ENCODE measurements at places on chromosomes 3 and 15.

DNA sequence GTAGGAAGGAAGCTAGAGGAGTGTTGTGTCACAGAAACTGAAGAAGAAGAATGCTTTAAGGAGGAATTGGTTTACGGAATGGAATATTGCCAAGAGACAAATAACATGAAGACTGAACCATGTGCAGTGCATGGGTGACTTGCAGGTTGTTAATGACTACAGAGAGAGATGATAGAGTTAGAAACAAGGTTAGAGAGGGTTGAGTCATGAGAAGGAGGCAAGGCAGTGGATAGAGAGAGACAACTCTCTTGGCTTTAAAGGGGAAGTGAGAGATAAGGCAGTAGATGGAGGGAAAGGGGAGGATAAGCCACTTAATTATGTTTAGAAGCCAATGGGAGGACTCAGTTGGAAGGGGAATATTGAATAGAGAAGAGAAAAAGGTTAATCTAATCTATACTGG lies 119.3 kb upstream of the CCNL1 start:
- no peak for DNase-seq

DNA sequence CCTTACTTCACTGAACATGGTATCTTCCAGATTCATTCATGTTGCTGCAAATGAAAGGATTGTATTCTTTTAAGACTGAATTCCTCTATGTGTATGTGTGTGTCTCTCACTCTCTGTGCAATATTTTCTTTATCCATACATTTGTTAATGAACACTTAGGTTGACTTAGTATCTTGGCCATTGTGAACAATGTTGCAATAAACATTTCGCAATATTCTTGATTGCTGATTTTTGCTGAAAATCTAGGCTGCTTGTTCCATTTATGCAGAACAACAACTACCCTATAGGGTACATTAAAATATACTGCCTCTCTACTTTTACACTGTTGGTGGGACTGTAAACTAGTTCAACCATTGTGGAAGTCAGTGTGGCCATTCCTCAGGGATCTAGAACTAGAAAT lies 732.4 kb downstream of the CADM2 start:
- no peak for DNase-seq

DNA sequence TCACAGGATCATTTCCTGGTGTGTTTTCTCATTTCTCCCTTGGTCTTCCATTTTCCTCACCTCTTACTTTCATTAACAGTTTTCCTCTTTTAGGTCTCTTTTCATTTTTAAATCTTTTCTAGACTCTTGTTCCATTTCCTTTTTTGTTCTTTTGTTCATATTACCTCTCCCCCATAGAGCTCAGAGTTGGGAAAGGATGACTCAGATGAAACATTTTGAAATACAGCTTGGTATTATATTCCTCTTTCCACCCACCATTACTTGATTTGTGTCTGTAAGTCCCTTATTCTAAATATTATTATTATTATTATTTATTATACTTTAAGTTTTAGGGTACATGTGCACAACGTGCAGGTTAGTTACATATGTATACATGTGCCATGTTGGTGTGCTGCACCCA lies 153.1 kb downstream of the VGLL3 start:
- DNase-seq: no peak

GRCh38 chr3:196016485-196016884 lies 65.4 kb downstream of the TFRC start:
- DNase-seq: no peak

DNA sequence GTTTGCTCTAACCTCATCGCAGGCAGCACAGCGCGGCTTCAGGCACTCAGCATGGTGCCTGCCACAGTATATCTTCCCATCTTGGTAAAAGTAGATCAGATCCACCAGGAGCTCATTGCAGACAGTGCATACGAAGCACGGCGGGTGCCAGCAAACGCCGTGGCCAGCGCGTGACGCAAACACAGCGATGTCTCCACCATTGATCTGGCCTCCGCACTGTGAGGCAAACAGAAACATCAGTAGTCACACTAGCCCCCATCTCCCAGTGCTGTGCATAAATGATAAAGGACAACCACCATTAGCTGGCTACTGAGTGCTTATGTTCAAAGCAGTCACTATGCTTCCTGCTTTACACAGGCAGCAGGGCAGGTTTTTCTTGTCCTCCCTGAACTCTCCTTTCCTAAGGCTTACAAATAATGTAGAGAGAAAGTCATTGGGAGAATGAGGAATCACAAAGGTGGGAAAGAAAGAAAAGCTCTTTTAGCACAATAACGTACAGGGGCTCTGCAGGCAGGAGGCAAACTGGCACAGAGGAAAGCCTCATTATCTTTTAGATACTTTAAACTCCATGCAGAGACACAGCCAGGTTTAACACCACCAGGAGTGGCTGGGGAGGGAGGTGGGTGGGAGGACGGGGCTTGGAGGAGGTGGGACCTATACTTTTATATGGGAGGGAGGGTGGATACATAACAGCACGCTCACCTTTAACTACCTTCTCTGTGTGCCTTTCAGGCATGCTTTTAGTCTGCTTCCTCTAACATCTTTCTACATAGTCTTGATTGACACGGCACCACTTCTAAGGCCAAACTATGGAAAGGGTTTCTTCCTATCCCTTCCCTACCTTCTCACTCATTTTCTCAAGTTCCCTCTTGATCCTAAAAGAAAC lies 67.9 kb downstream of the PRICKLE2 start:
- no peak for DNase-seq

DNA sequence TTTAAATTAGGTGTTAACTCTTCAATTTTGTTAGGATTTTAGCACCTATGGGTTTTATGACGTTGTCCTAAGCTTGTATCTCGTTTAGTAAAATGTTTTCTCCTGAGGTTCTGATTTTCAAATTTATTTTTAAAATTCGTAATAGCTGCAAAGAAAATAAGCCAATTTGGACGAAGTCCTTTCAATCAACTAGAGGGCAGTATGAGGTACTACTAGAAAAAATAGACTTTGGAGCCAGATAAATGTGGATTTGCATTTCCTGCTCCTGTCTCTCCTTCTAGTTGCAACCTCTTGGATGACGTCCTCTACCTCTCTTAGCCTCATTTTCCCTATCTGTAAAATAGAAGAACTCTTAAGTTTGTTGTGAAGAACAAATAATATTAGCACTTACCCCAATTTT lies 81.1 kb downstream of the SLTM start:
- DNase-seq: no peak

DNA sequence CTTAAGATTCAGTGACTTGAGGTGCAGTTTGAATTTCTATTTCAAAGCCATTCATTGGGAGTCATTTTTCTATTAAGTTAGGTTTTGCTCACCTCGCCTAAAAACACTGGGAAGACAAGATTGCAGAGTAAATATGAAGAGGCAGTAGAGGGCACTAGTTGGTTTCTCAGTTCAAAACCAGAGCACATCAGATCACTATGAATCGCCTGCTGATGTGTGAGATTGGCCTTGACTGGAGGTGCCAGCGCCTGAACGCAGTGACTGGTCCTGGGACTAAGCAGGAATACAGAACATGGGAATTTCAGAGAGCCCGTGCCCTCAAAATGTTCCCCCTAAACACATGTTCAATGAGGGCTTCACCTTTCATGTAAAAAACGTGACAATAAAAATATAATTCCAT lies 229.0 kb downstream of the ITPR1 start:
- DNase-seq: peak; percentile 52

- DNase-seq: no peak
Observed at GRCh38 chr3:59135096-59135495, 85.3 kb upstream of the CFAP20DC start.

All from CD4-positive, alpha-beta T cell treated with Interleukin-12 subunit alpha and Interleukin-12 subunit beta, for 1 hour (primary cell).